ENCODE measurements at places on chromosomes 7 and 10.

DNA sequence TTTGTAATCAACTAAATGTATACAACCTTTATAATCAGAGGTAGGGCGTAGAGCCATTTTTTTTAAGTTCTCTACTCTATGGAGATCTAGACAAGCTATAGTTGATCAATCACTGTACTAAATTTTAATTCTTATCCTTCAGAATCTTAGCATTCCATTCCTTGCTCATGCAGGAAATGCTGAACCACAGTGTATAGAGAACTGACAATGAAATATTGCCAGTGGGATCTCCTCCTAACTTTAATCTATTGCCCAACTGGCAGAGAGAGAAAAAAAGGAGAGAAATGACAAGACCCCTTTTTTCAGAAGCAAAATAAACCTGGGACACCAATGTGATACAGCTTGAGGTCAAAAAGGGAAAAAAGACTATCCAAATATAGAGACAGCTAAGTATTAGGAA is 26.4 kb upstream of the PPP3CB start:
- DNase-seq: no peak
- no peaks in the 10 kb centered on the region for H3K27me3 ChIP-seq
- peaks cover 6% of the 10 kb centered on the region for H3K36me3 ChIP-seq
- H3K4me3 ChIP-seq: no peak overlapping the region
- H3K4me1 ChIP-seq: no peaks in the 10 kb centered on the region

GRCh38 chr7:21261627-21262594 is 166.0 kb upstream of the SP4 start:
- no peak overlapping the region for H3K27ac ChIP-seq
- H3K36me3 ChIP-seq: no peaks in the 10 kb centered on the region
- no peaks in the 10 kb centered on the region for H3K4me1 ChIP-seq
- no peak overlapping the region for H3K4me3 ChIP-seq

DNA sequence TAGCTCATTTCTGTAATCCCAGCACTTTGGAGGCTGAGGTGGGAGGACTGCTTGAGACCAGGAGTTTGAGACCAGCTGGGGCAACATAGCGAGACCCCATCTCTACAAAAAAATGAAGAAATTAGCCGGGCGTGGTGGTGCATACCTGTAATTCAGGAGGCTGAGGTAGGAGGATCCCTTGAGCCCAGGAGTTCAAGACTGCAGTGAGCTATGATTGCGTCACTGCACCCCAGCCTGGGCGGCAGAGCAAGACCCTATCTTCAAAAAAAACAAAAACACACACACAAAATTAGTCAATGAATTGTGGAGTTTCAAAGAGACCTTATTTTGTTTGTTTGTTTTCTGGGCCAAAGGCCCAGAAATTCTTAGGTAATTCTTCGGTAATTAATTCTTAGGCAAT is 110.0 kb downstream of the CUX1 start:
- DNase-seq: no peak
- no peaks in the 10 kb centered on the region for H3K27me3 ChIP-seq
- H3K27ac ChIP-seq: no peak overlapping the region
- H3K4me1 ChIP-seq: no peaks in the 10 kb centered on the region
- H3K36me3 ChIP-seq: no peaks in the 10 kb centered on the region
- H3K4me3 ChIP-seq: no peak overlapping the region

- DNase-seq: no peak
- no peak overlapping the region for H3K27ac ChIP-seq
- no peaks in the 10 kb centered on the region for H3K27me3 ChIP-seq
- peaks cover 74% of the 10 kb centered on the region for H3K36me3 ChIP-seq
- H3K4me3 ChIP-seq: no peak overlapping the region
These were observed 24.9 kb downstream of the POLR3A start for GRCh38 chr10:78004215-78005026.

DNA sequence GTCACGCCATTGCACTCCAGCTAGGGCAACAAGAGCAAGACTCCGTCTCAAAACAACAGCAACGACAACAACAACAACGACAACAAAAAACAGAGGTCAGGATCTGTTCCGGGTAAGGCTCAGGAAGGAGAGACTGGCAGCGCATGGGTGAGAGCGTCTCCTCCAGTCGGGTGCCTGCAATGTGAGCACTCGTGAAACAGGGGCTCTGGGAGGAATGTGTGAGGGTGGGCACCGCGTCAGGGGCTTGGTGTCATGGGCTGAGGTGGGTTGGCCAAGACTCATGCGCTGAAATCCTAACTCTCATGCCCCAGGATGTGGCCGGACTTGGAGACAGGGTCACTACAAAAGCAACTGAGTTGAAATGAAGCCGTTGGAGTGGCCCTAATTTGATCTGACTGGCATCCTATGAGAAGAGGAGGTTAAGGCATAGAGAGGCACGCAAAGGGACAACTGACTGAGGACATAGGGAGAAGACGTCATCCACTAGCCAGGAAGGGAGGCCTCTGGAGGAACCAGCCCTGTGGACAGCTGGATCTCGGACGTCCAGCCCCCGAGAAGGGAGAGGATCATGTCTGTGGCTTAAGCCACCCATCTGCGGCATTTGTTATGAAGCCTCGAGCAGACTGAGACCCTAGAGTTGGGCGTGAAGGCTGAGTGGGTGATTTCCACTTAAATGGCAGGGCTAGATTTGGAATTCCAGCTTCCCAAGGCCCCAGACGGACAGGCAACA is 241.5 kb upstream of the PITRM1 start:
- no peaks in the 10 kb centered on the region for H3K27me3 ChIP-seq
- H3K4me1 ChIP-seq: no peaks in the 10 kb centered on the region
- no peak overlapping the region for H3K4me3 ChIP-seq
- no peak for DNase-seq

DNA sequence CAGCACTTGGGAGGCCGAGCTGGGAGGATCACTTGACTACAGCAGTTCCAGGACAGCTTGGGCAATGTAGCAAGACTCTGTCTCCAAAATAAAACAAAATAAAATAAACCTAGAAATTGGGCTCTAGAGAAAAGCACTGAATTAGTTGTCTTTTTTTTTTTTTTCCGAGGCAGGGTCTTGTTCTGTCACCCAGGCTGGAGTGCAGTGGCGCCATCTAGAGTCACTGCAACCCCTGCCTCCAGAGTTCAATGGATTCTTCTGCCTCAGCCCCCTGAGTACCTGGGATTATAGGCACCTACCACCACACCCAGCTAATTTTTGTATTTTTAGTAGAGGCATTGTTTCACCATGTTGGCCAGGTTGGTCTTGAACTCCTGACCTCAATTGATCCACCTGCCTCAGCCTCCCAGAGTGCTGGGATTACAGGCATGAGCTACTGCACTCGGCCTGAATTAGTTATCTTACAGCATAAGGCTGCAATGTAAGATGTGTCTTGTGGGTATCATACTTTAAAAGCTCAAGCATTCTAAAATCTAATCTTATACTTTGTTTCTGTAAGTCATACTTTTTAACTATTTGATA is 12.8 kb downstream of the MEIG1 start:
- H3K4me3 ChIP-seq: no peak overlapping the region
- H3K27me3 ChIP-seq: no peaks in the 10 kb centered on the region
- DNase-seq: no peak
- no peaks in the 10 kb centered on the region for H3K4me1 ChIP-seq
- H3K27ac ChIP-seq: no peak overlapping the region

DNA sequence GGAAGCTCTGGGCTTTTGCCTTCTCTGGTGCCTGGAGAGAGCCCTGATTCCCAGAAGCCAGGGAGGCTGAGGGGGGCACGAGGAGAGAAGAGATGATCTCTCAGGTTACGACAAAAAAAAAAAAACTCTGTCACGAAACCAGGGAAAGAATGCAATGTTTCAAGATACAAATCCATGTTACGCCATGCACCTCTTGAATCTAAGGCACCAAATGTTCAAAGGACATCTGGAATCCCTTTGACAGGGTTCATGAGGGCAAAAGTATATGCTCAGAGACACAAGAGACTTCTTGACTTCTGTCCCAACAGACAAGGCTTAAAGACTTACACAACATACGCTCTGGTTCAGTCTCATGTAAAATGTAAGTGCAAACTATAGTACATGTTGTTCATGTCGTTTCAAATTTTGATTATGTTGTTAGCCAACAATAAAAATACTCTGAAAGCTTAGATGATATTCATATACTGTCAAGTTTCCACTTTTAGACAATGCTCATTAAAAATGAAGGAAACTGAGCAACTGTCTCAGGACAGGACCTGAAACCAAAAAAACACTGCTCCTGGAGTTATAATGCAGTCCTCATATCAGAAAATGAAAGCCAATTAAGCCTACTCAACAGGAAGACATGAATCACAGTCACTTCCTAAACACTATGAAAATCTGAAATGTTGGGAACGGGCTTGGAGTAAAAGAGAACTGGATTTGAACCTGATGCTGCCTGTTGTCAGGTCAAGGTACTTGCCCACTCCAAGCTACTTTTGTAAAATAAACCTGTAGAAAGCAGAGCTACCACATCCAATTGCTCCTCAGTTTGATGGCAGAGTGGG is 72.3 kb downstream of the CHCHD3 start:
- DNase-seq: no peak
- H3K27ac ChIP-seq: no peak overlapping the region
- H3K27me3 ChIP-seq: no peaks in the 10 kb centered on the region
- no peaks in the 10 kb centered on the region for H3K36me3 ChIP-seq
- H3K4me3 ChIP-seq: no peak overlapping the region
- no peaks in the 10 kb centered on the region for H3K4me1 ChIP-seq

GRCh38 chr7:27515933-27516332 is 146.8 kb downstream of the HIBADH start:
- no peaks in the 10 kb centered on the region for H3K36me3 ChIP-seq
- no peak overlapping the region for H3K4me3 ChIP-seq
- DNase-seq: no peak
- H3K27ac ChIP-seq: no peak overlapping the region
- H3K27me3 ChIP-seq: no peaks in the 10 kb centered on the region

GRCh38 chr7:44854644-44855364 is 6.9 kb upstream of the H2AZ2 start:
- H3K36me3 ChIP-seq: no peaks in the 10 kb centered on the region
- H3K27ac ChIP-seq: no peak overlapping the region
- no peak overlapping the region for H3K4me3 ChIP-seq
- no peaks in the 10 kb centered on the region for H3K27me3 ChIP-seq
- DNase-seq: no peak

DNA sequence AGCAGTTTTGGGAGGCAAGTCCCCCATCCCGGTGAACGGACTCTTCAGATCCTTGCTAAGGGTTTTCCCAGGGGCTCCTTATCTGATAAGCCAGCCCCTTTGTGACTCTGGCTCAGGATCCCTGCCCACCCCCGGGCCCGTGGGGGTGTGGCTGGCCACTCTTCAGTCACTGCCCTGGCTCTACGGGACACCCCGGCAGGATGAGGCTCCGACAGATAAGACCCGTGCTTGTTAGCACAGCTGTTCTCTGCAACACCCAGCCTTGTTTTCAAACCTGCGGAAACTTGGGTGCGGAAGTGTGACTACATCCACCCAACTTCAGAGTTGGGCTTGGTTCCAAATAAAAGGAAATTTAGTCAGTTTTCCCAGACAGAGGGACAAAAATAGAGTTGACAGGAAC is 66.7 kb upstream of the PODXL start:
- H3K36me3 ChIP-seq: no peaks in the 10 kb centered on the region
- DNase-seq: no peak
- no peaks in the 10 kb centered on the region for H3K27me3 ChIP-seq
- H3K27ac ChIP-seq: no peak overlapping the region
- H3K4me1 ChIP-seq: peaks cover 52% of the 10 kb centered on the region

GRCh38 chr7:92717623-92717992 is 118.8 kb downstream of the CDK6 start:
- no peak overlapping the region for H3K27ac ChIP-seq
- H3K36me3 ChIP-seq: peaks cover 4% of the 10 kb centered on the region
- no peak for DNase-seq
- H3K4me1 ChIP-seq: no peaks in the 10 kb centered on the region
- H3K4me3 ChIP-seq: no peak overlapping the region

- no peaks in the 10 kb centered on the region for H3K36me3 ChIP-seq
- no peak overlapping the region for H3K4me3 ChIP-seq
These were observed 22.2 kb downstream of the SUGCT start for GRCh38 chr7:40156988-40157387.

- no peaks in the 10 kb centered on the region for H3K4me1 ChIP-seq
- no peak for DNase-seq
- no peak overlapping the region for H3K4me3 ChIP-seq
- H3K27me3 ChIP-seq: no peaks in the 10 kb centered on the region
These were observed 1264.1 kb upstream of the AUTS2 start for GRCh38 chr7:68334216-68334615.

GRCh38 chr10:76191336-76191735 is 759.9 kb downstream of the LRMDA start:
- no peak overlapping the region for H3K4me3 ChIP-seq
- no peaks in the 10 kb centered on the region for H3K4me1 ChIP-seq
- no peak for DNase-seq
- H3K27ac ChIP-seq: no peak overlapping the region
- no peaks in the 10 kb centered on the region for H3K27me3 ChIP-seq
- no peaks in the 10 kb centered on the region for H3K36me3 ChIP-seq

DNA sequence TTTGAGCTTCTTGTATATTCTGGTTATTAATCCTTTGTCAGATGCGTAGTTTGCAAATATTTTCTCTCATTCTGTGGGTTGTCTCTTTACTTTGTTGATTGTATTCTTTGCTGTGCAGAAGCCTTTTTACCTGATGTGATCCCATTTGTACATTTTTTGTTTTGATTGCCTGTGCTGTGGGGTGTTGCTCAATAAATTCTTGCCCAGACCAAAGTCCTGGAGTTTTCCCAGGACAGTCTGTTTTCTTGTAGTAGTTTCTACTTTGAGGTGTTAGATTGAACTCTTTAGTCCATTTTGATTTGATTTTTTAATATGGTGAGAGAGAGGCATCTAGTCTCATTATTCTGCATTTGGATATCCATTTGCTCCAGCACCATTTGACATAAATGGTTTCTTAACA is 588.7 kb upstream of the MBL2 start:
- no peak for DNase-seq
- H3K4me3 ChIP-seq: no peak overlapping the region
- no peaks in the 10 kb centered on the region for H3K36me3 ChIP-seq
- no peak overlapping the region for H3K27ac ChIP-seq
- H3K27me3 ChIP-seq: no peaks in the 10 kb centered on the region

DNA sequence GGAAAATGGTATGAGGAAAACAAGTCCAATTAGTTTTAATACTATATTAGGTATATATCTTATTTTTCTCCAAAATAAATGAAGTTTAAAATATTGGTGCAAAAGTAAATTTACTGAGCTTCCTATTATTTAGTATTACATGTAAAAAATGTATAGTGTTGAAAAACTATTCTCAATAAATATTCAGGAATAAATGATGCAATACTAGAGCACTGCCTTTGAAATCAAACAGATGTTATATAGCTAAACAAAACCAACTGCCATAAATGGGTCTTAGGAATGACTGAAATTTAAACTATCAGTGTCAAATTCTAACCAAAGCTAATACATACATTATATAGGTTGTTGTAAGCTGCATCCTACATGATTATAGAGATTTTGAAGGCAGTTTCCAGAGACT is 1434.0 kb upstream of the LRRTM3 start:
- H3K27me3 ChIP-seq: no peaks in the 10 kb centered on the region
- DNase-seq: no peak
- no peak overlapping the region for H3K27ac ChIP-seq
- no peaks in the 10 kb centered on the region for H3K36me3 ChIP-seq
- H3K4me1 ChIP-seq: no peaks in the 10 kb centered on the region

GRCh38 chr7:47946581-47947354 is 1.5 kb downstream of the PKD1L1 start:
- no peak for DNase-seq
- H3K27ac ChIP-seq: no peak overlapping the region
- peaks cover 29% of the 10 kb centered on the region for H3K4me1 ChIP-seq

GRCh38 chr7:29843726-29844125 is 37.4 kb downstream of the WIPF3 start:
- no peaks in the 10 kb centered on the region for H3K36me3 ChIP-seq
- no peaks in the 10 kb centered on the region for H3K4me1 ChIP-seq
- H3K27me3 ChIP-seq: peaks cover 3% of the 10 kb centered on the region
- H3K4me3 ChIP-seq: no peak overlapping the region

- no peaks in the 10 kb centered on the region for H3K36me3 ChIP-seq
- H3K27ac ChIP-seq: no peak overlapping the region
- no peak for DNase-seq
- H3K4me3 ChIP-seq: no peak overlapping the region
- H3K27me3 ChIP-seq: no peaks in the 10 kb centered on the region
These were observed 93.0 kb upstream of the RSU1 start for GRCh38 chr10:16909961-16910792.

Data from PC-9 (cell line).